Keratinocyte (primary cell): ENCODE measurements at places on chromosomes 12 and 14. TPM values are rescaled to one million over a fixed set of nuclear protein-coding genes. Genes with fewer than 3 reads are reported as not detected.

PMCH gene
- polyA plus RNA-seq = not detected in 3 replicates

DNA sequence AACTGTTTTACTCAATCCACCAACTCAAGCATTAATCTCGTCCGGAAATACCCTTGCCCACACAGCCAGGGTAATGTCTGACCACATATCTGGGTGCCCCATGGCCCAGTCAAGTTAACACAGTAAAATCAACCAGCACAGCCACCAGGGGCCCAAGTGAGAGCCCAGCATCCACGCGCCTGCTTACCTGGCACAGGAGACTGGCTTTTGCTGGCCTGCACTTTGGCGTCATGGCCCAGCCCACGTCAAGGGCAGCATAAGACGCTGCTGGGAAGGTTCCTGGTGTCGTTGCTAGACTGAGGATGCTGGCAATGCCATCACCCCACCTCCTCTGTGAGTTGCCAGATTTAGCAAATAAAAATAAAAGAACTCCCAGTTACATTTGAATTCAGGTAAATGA, 53.6 kb upstream of the BCL11B start:
- no peak for DNase-seq

DNA sequence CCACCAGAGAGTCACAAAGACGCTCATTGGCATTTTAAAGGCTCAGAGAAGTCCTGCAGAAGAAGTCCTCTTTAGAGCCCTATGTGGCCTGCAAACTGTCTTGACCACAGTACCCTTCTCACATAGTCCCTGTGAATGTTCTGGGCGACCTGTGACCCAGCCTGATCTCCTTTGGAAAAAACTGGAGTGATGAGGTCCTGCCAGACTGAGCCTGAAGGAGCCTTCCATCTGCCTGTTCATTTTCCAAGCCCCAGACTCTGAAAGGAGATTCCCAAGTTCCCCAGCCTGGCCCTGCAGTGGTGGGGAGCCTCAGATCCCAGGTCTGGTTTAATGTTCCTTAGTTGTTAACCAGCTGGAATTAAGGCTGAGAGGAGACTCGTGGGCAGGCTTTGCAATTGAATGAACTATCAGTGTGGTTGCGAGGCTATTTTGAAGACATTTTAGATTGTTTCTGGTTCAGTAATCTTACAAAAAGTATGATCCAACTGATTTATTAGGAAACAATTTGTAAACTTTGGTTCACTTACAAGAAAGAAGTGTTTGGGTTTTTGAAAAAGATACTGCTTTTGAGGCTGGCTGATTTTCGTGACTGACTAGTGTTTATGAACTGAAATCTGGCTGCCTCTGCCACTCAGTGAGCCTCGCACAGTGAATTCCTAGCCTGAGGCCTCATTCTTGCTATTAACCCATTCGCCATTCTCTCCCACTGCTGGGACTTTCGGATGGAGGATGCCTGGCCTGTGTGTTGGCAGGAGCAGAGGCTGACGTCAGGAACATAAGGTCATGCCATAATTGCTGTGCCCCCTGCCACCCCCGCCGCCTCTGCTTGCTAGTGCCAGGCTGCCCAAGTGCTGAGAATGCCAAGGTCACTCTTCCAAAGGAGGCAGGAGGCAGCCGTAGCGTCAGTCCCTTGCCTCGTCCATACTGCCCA, 249.0 kb downstream of the CACNA1C start:
- DNase-seq = no peak

- no peak for DNase-seq
Observed at GRCh38 chr12:105334582-105334981, 4.1 kb downstream of the C12orf75 start.

DNA sequence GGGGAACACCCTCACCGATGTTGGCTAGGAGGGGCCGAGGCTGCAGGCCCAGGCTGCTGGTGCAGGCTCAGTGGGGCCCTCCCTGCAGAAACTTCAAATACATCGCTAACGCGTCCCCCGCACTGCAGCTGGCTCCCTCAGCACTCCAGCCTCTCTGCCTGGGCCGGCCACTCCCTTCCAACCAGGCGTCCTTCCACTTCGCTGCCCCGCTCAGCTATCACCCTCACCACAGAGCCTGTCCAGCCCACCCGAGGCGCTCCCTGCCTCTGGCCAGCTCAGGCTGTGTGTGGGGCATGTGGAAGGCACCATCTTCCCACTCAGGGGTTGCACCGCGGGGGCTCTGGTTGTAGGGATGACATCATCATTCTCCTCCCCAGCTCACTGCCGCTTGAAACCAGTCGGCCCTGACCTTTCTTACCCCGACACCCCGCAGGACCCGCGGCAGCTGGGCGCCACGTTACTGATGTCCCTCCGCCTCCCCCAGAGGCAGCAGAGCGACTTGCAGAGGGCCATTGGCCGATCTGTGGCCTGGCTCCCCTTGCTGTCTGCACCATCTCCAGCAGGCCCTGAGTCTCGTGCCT, 199.9 kb upstream of the RTL1 start:
- no peak for DNase-seq

- no peak for DNase-seq
Observed at GRCh38 chr12:47779943-47780504, 7.0 kb downstream of the SLC48A1 start.

DNA sequence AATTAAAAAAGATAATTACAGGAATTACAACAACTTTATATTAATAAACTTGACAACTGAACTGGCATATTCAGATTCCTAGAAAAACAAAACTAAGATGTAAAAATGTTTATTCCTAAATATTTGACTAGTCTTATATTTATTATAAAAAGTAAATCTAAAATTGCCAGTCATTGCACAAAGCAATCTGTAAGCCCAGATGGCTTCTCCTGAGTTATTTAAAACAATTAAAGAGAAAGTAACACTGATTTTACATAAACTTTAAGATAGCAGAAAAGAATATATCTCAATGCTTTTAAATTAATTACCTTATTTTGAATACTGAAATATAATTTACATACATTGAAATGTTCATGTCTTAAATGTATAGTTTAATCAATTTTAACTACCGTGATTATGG, 434.1 kb upstream of the RPL10L start:
- no peak for DNase-seq

GRCh38 chr14:28589792-28590191, 176.8 kb upstream of the FOXG1 start:
- DNase-seq = no peak

GRCh38 chr12:114812858-114813761, 129.1 kb upstream of the TBX3 start:
- DNase-seq = no peak

DNA sequence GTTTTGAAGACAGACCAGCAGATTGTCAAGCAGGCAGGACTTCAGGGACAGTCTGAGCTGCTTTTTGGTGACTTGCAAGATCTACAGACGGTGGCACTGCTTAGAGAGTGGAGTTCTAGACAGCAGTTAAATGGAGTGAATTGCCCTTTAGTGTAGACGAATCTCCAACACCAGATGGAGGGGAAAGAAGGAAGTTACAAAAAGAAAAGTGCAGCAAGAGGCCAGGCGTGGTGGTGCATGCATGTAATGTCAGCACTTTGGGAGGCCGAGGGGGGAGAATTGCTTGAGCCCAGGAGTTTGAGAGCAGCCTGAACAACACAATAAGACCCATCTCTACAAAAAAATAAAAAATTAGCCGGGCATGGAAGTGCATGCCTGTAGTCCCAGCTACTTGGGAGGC, 8.4 kb upstream of the HHIPL1 start:
- DNase-seq = no peak

- DNase-seq = no peak
Observed at GRCh38 chr12:44098786-44099185, 262.9 kb downstream of the TMEM117 start.

ALG10 gene
- polyA plus RNA-seq = 7.5 to 10.6 TPM (median 7.6 TPM) in 3 replicates
